ENCODE measurements at places on chromosomes 1 and 21.

DNA sequence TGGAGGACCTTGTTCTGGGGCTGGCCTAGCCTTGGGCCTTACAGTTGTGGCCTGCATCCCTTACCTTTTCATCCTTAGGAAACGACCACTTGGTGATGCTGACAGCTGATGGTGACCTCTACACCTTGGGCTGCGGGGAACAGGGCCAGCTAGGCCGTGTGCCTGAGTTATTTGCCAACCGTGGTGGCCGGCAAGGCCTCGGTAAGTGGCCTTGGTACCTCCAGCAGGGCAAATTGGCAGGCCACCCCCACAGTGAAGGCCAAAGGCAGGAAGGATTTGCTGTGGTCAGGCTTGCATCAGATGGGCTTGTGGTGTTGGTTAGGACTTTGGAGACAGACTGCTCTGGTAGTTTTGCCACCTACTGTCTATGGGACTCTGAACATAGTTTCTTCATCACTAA lies 17.7 kb upstream of the TRNAU1AP start:
- no peak for DNase-seq

DNA sequence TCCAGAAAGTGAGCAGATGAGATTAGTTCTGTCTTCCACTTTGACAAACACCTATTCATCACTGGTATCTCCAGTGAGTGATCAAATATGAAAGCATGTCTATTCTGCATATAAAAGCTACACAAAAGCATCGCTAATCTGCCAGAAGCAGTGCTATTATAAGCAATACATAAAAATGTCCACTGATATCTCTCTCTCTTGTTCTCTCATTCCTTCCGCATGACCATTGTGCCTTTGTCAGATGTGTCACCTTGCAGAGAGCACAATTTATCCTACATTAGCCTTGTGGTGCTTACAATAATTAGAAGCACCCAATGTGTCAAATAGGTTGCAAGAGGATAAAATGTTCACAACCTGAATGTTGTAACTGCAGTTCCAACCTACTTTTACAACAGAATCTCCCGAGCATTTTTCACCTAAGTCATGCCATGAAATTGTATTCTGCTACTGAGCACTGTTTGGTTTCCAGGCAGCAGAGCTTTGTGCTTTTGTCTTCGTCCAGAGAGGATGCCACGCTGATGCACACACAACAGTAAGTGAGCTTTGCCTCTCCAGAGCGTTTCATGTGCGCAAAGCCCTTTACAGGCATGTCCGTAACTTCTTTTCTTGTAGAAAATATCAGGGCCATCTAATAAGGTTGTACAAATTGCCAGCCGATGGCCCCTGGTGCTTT lies 198.7 kb upstream of the PLD5 start:
- no peak for DNase-seq

GRCh38 chr1:8017495-8018197 lies 8.5 kb downstream of the ERRFI1 start:
- DNase-seq = no peak

DNA sequence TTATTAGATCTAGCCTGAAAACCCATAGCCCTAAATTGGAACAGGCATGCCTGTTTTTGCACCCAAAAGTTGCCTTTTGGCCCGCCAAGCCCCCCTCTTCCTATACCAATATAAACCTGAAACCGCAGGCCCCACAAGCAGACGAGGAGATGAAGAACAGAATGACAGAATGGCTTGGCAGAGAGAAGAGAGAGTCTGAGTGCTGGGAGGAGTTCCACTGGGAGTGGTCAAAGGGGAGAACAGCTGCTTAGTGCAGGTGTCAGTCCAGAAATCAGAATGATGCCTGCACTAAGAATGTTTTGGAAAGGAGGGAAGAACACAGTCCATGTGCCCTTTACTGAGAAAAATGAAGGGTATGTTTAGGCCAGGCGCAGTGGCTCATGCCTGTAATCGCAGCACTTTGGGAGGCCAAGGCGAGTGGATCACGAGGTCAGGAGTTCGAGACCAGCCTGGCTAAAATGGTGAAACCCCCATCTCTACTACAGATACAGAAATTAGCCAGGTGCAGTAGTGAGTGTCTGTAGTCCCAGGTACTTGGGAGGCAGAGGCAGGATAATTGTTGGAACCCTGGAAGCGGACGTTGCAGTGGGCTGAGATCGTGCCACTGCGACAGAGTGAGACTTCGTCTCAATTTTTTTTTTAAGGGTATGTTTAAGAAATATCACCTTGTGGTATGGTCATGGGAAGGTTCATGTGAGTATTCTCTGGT lies 9.4 kb downstream of the DYRK1A start:
- no peak for DNase-seq

- no peak for DNase-seq
These were observed 19.8 kb downstream of the CEP104 start for GRCh38 chr1:3837200-3837599.

- no peak for DNase-seq
These were observed 27.9 kb downstream of the EBNA1BP2 start for GRCh38 chr1:43144237-43144636.

GRCh38 chr1:8714173-8714572 lies 103.3 kb downstream of the RERE start:
- DNase-seq = no peak

DNA sequence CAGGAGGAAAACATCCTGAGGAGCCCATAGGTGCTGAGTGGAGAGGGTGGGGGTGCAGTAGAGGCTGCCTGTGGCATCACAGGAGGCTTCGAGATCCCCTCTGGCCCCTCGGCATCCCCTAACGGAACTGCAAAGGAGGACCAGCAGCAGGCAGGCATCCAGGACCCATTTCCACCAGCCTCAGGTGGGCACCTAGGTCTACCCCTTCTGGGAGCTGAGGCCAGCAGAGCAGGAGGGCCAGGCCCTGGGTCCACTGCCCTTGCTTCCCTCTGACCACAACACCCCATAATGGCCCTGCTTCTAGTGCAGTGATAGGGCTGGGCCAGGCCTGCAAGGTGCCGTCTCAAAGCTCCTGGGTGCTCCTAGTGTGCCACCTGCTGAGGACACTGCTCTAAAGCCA lies 723.0 kb downstream of the PTPRU start:
- no peak for DNase-seq

GRCh38 chr1:27600498-27601175 lies 3.3 kb downstream of the AHDC1 start:
- no peak for DNase-seq

DNA sequence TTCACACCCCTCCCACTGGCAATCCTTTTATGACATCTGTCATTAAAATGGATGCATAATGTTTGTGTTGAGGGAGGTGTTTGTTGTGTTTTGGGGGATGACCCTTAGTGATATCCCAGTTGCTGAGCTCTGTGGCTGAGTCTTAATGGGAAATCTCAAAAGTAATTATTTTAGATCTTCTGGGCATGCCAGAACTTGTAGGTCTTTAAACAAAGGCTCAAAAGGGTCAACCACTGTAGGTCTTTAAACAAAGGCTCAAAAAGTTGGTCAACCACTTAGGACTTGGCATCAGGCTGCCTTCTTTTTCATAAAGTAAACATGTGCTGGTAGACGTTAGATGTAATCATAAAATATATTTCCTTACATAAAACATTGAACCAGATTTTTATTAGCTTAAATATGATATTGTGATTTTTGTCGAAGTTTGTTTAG lies 78.0 kb downstream of the CDC14A start:
- DNase-seq = no peak

GRCh38 chr1:85678193-85678592 lies 30.0 kb downstream of the ZNHIT6 start:
- DNase-seq = no peak

GRCh38 chr21:28554660-28555475 lies 437.8 kb downstream of the LTN1 start:
- no peak for DNase-seq

DNA sequence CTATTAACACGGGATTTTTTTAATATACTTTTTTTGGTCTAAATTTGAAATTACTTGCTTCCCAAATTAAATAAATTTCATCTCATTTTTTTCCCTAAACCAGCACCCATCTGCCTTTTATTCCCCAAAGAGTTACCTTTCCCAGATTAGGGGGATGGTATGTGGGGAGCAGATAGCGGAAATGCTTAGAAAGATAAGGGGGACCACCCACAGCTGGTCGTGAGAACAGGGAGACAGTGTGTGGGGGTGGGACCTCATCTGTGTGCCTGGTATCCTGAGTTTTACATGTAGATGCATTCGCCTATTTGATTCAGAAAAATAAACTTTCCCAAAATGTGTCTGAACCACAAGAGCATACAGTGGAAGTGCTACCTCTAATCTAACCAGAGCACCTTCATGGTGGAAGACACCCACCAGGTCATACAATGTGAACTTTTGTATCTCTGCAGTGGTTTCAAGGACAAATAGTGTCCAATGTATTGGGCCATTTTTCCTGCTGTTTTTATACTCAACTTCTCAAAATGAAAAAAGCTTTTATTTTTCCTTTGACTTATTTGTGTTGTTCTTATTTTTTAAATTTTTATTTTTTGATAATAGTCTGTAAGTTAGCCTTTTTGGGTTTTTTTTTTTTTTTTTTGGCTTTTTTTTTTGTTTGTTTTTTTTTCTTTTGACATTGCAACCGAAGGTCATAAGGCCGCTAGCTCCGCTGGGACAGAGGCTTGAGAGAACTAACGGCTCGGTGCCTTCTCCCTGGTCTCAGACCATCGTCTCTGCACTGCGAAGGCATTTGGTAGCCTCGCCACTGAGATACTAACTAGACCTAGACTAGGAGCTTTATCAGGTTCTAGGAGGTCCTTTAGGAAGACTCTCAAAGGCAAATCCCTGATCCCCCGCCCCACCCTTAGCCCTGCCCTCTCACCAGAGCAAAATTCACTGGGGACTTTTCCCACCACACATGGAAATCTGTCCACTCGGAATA lies 263.2 kb downstream of the TM2D1 start:
- no peak for DNase-seq

- no peak for DNase-seq
These were observed 11.8 kb downstream of the RCAN1 start for GRCh38 chr21:34603002-34603709.

DNA sequence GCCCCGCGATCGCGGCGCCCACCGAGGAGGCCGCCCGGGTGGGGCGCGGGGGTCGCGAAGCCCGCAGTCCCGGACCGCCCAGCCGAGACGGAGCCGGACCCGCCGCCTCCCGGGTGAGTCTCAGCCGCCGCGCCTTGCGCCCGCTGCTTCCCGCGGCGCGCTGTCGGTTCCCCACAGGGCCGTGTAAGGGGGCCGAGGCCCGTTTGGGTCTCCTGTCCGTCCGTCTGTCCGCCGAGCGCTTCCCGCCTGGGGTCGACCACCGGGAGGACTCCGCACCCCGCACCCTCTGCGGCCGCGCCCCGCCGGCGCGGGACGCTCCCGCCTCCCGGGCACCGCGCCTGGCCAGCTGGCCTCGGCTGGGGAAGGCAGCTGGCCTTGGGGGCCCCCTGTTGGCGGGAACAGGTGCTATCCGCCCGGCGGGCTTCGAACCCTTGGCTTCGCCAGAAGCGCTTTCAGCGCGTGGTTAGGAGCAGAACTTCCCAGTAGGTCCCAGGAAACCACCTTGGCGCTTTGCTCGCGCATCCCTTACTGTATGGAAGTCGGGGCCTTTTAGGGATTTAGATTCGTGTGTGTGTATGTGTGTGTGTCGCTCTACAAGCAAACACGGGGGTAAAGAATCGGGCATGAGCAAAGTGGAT lies 414 bp downstream of the TMEM51 start:
- no peak for DNase-seq

DNA sequence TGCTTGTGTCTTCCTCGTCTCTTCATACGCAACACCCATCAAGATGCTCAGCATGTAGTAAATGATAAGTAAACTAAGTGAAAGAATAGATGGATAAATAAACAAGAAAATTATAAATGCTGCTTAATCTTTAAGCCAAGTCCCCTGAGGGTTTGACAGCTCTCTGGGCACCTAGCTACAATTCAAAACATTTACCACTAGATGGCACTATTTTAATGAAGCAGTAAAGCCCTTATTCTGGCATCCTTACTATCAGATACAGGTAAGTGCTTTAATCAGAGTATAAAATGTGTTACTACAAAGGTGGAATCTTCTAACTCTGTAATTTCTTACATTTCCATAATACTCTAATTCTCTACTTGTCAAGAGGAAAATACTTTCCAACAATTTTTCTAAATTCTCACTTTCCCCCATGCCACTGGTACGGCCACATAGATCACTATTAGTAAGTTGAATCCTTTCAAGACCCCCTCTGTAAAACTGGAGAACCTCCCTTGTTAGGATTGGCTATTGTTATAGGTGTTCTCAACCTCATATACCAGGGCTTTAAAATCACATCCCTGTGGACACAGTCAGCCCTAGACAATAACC lies 137.8 kb downstream of the BARHL2 start:
- DNase-seq = no peak

GRCh38 chr1:246383791-246384190 lies 123.3 kb downstream of the SMYD3 start:
- DNase-seq = no peak

- DNase-seq = no peak
These were observed at the start of gene HES3 for GRCh38 chr1:6243993-6244392. TSS of gene HES3 (plus strand) at chr1:6244179. CDS start at chr1:6244366, 187 bp downstream.

DNA sequence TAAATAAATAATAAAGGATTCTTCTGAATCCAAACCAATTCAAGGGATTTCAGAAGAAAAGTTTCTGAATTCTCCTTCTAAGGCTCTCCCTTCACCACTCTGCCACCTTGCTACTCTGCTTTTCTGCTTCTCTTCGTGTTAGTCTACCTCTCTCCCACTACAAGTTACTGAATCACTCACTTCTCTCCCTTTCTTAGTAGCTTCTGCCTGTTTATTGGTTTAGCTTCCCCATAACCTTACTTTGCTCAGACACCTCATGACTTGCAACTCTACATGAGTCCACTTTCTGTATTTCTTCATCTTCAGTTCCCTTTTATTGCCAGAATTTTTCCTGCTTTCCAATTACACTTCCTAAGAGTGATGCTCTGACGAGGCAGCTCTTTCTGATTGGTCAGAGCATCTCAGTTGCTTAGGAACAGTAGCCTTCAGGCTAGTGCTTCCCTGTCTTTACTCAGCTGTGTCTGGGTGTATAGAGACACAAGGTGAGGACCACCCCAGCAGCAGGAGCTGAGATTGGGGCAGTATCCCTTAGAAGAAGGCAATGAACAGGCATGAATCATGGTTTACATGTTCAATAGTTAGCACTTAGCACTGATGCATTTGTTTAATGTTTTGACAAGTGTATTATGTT lies 144.6 kb downstream of the SLC30A10 start:
- no peak for DNase-seq

DNA sequence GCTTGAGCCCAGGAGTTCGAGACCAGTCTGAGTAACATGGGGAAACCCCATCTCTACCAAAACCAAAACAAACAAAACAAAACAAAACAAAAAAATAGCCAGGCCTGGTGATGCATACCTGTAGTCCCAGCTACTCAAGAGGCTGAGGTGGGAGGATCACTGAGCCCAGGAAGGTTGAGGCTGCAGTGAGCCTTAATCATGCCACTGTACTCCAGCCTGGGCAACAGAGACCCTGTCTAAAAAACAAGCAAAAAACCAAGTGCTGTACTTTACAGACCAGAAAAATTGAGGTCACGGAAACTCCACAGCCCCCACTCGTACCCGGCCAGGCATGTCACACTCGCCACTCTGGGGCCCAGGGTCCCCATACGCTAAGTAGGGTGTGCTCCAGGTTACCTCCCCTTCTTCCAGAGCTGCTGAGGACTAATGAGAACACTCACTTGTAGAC lies 22.9 kb downstream of the ATP2B4 start:
- no peak for DNase-seq

Measured in urinary bladder (tissue), 4 donors.